Astrocyte of the cerebellum (primary cell): ENCODE measurements at places on chromosomes 6 and 20.

- DNase-seq = peak; percentile 78
These were observed 31.8 kb upstream of the GMPR start for GRCh38 chr6:16206595-16207037.

GRCh38 chr6:26175033-26175427, 87.8 kb downstream of the HFE start:
- no peak for DNase-seq

DNA sequence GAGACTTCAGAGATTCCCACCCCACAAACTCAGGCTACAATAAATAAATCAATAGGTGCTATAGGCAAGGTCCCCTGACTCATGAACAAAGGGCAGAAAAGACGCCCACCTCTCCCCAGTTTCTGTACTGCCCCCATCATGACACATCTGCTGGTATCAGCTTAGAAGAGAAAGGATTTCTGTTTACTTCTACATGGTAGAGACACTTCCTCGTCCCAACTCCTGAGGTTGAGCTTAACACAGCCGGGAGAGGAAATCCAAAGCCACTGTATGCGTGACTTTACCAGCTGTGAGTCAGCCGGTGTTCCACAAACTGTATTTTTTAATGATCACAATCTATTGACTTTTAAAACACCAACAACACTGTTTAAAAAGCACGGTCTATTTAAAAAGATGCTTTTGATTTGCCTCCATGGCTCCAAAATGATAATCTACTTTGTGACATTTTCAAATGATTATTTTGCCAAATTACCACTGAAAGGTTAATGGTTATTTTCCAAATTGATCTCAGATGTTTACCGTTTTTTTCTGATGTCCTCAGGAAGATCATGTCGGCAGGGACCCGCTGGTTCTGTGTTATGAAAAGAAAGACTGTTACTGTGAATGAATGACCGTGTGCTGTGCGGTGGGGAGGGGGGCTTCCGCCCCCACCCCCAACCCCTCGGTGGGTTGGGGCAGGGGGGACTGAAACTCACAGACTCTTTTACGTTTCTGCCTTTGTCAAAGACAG, 72.5 kb downstream of the ATP9A start:
- peak; percentile 43 for DNase-seq

- DNase-seq = no peak
These were observed 114.7 kb downstream of the EDN3 start for GRCh38 chr20:59414936-59415623.

DNA sequence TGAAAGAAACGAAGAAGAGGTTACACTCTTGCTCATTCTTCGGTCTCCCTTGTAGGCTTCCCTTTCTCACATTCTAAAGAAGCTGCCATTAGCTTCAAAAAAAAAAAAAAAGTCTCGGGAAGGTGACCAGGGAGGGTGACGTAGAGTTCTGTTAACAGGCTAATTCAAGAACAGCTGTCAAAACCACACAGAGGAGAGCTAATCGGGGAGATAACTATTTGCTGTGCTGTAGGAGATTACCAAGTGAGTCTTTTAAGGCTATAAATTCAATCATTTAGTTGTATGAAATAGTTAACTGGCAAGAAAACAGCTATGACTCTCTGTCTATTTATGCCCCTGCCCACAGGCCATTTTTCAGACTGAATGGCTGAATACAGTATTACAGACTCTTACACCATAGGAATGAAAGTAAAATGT, 256.8 kb downstream of the SYNE1 start:
- peak; percentile 80 for DNase-seq
